ENCODE measurements at places on chromosomes 3 and 15. TPM values are rescaled to one million over a fixed set of nuclear protein-coding genes. Genes with fewer than 3 reads are reported as not detected.

The NGLY1 gene
- total RNA-seq, result 15.1 TPM

The SPINK8 gene
- not detected for total RNA-seq

The BFSP2 gene
- not detected for total RNA-seq

The CHRM5 gene
- total RNA-seq, result not detected

The ERICH6 gene
- total RNA-seq, result not detected

The PML gene
- total RNA-seq, result 57.4 TPM

The LRRIQ4 gene
- not detected for total RNA-seq

The SERINC4 gene
- not detected for total RNA-seq
